ENCODE measurements at places on chromosomes 3 and 15.

DNA sequence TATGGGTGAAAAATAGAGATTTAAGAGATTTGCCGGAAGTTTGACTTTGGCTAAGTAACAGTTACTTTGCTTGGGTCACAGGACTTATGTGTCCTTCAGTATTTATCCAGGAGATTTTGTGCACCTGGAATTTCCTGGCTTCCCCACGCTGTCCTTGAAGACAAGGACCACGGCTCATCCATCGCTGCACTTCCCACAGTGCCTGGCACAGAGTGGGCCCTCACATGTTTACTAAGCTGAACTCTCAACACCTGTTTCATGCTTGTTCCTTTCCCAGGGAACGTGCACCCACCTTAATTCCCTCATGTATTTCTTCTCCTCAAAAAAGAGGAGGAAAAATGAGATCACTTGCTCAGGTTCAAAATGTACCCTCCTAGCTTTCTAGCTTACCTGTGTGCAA, 32.0 kb downstream of the CA12 start:
- H3K27me3 ChIP-seq: no peaks in the 10 kb centered on the region
- no peaks in the 10 kb centered on the region for H3K4me1 ChIP-seq
- no peak overlapping the region for H3K27ac ChIP-seq
- no peak for DNase-seq
- no peak overlapping the region for H3K4me3 ChIP-seq
- H3K36me3 ChIP-seq: no peaks in the 10 kb centered on the region

DNA sequence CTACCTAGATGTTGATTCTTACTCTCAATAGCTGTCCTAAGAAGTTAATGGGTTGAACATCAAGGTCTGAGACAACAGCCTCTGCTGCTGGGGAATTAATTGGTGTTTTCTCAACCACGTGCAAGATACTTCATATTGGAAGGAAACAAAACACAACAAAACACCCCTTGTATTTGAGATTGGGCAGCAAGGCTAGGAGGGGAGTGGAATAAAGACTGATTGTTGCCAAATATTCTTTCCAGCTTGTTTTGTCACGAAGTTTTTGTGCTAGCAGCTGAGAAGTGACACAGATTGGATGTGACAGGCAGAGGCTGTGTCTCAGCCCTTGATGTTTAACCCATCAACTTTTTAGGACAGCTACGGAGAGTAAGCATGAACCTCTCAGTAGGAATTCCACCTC, 808.4 kb downstream of the IGSF11 start:
- no peaks in the 10 kb centered on the region for H3K4me1 ChIP-seq
- no peak overlapping the region for H3K4me3 ChIP-seq
- H3K27ac ChIP-seq: no peak overlapping the region
- no peaks in the 10 kb centered on the region for H3K27me3 ChIP-seq
- no peak for DNase-seq
- H3K36me3 ChIP-seq: no peaks in the 10 kb centered on the region

DNA sequence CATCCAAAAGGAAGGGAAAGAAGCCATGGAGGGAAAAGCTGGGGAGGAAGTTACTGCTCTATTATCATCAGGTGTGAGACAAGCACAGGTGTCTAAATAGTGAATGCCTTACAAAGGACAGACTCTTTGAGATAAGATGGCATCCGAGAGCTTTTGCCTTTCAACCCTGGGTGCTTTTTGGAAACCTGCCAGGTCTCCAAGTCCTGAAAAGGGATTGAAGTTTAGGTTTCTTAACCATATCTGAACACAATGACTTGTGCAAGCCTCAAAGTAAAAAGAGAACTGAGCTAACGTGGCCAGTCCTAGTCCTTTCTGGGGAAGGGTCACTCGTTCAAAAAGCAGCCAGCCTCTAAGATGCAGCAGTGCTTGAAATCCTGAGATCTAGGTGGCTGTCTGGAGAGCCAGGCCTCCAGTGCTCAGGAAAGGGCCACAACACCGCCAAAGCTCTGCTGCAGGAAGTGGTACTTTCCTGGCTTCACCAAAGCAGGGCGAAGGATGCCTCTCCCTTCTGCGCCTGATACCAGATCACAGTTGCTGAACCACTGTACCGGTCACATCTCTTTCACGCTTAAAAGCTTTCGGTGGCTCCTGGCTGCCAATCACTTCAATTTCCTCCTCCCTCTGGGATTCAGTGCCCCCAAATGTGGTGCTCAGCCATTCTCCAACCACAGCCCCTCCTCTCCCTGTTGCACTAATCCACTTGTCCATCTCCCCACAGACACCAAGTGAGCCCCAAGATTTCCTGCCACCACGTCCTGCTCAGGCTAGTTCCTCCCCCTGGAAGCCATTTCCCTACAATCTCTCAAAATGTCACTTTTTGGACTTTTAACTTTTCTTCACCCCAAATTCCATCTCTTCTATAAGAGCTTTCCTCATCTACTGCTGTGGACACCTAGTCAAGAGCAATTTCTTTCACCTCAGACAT, 104.1 kb upstream of the LPP start:
- no peaks in the 10 kb centered on the region for H3K27me3 ChIP-seq
- no peaks in the 10 kb centered on the region for H3K36me3 ChIP-seq
- peaks cover 9% of the 10 kb centered on the region for H3K4me1 ChIP-seq
- H3K4me3 ChIP-seq: no peak overlapping the region

GRCh38 chr15:49185473-49185872, 15.4 kb downstream of the GALK2 start:
- DNase-seq: no peak
- no peaks in the 10 kb centered on the region for H3K4me1 ChIP-seq
- H3K27ac ChIP-seq: no peak overlapping the region
- H3K36me3 ChIP-seq: no peaks in the 10 kb centered on the region

DNA sequence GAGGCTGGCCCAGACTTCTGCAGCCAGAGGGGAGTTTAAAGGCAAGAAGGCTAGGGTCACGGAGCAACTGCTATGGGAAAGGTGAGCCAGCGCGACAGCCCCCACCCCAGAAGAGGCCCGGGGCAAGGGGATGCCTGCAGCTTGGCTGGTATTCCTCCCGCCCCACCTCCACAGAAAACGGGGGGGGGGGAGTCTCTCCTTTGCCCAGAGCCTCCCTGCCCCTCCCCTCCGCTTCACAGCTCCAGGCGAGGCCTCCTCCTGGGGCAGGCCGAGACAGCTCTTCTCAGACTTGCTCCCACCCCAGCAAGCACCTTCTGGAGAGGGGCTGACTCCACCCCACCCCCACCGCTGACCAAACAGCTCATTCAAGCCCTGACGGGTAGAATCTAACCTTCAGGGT, 13.4 kb downstream of the ANP32A start:
- no peak overlapping the region for H3K4me3 ChIP-seq
- H3K4me1 ChIP-seq: peaks cover 14% of the 10 kb centered on the region
- H3K36me3 ChIP-seq: no peaks in the 10 kb centered on the region
- H3K27me3 ChIP-seq: no peaks in the 10 kb centered on the region

GRCh38 chr3:171236265-171237008, 209.9 kb upstream of the SLC2A2 start:
- no peaks in the 10 kb centered on the region for H3K4me1 ChIP-seq
- no peaks in the 10 kb centered on the region for H3K36me3 ChIP-seq
- H3K27me3 ChIP-seq: no peaks in the 10 kb centered on the region
- H3K4me3 ChIP-seq: no peak overlapping the region
- DNase-seq: no peak

DNA sequence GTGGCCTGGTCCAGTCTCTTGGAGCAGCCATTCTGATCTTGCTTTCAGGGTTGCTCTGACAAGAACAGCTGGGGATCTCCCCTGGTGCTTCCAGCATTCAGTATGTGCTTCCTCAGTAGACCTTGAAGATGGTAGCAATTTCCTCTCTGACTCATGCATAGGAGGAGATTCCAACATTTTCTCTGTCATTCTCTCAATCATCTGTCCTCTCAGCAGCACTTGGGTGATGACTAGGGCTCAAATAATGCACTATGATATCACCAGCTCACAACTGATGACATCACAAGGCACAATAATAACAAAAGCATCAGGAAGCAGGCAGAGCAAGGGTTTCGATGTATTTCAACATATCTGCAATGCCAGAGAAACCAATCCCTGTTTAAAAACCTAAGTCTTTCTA, 52.7 kb downstream of the NFKBIZ start:
- no peak overlapping the region for H3K27ac ChIP-seq
- no peaks in the 10 kb centered on the region for H3K4me1 ChIP-seq
- no peak overlapping the region for H3K4me3 ChIP-seq
- H3K36me3 ChIP-seq: no peaks in the 10 kb centered on the region
- no peak for DNase-seq

GRCh38 chr3:32137870-32138269, 31.4 kb downstream of the GPD1L start:
- H3K4me1 ChIP-seq: no peaks in the 10 kb centered on the region
- DNase-seq: no peak
- peaks cover 14% of the 10 kb centered on the region for H3K36me3 ChIP-seq
- H3K27ac ChIP-seq: no peak overlapping the region
- no peaks in the 10 kb centered on the region for H3K27me3 ChIP-seq
- H3K4me3 ChIP-seq: no peak overlapping the region

- no peaks in the 10 kb centered on the region for H3K4me1 ChIP-seq
- no peaks in the 10 kb centered on the region for H3K36me3 ChIP-seq
- DNase-seq: no peak
- no peaks in the 10 kb centered on the region for H3K27me3 ChIP-seq
Observed at GRCh38 chr3:177460047-177460446, 262.8 kb upstream of the TBL1XR1 start.
